ENCODE measurements at places on chromosomes 5 and 9.
A peak's percentile ranks its signal among the peaks of the same experiment; 100 is the strongest.

DNA sequence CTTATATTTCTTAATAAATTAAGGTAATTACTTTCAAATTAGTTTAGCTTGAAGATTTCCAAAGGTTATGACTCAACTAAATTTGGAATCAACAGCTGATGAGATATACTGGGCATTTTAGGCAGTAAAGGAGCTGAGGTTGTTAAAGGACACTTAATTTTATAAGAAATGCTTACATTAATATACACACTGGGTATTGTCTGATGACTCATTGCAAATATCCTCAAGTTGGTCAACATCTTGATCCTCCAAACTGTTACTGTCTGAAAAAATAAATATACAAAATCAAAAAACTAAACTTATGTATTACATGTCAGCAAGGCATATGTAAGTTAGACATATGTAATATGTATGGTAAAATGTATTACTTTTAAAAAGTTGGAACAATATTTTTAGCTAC, 3.4 kb downstream of the GFM2 start:
- DNase-seq: no peak

GRCh38 chr9:4030751-4031150, 269.1 kb downstream of the GLIS3 start:
- DNase-seq: no peak

- DNase-seq: no peak
Observed at GRCh38 chr9:129330711-129331492, 152.8 kb upstream of the IER5L start.

DNA sequence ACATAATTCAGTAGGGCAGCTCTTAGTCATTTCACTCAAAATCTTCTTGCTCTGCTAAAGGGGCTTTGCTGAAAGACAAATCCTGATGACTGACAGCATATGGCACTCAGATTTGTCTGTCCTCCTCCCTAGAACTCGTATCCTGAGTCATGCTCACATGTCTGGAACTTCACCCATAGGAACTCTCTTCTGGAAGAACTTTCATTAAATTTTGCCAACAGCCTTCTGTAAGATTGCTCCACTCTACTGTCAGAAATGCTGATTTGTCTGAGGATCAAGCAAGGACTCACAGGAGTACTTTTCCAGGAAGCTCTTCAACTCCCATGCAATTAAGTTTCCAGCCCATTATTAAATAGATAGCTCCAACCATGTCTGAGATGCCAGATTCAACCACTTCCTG, 59.8 kb upstream of the SNX2 start:
- DNase-seq: no peak

- DNase-seq: no peak
Observed at GRCh38 chr5:65055938-65056337, 287.2 kb downstream of the CWC27 start.

GRCh38 chr5:154857530-154858296, 714 bp upstream of the CNOT8 start:
- DNase-seq: peak; percentile 91

DNA sequence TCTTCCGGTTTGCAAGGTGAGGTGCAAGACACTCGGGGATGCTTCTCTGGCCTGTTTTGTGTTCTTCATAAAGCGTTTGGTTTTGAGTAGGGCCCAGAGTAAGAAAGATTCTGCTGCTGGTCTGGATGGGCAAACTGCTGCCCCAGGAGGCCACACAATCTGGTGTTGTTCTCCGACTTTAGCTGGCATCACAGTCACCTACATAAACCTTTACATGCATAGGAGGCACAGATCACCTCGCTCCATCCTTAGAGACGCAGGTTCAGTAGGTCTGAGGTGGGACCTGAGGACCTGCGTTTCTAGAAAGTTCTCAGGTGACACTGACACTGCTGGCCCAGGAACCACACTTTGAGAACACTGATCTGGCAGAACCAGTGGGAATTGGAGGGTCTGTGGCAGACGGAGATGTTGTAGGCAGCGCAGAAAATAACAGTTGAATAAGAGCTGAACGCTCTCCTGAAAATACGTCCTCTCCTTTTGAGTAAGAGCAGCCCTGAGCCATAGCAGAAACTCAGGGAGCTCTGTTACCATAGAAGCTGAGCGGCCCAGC, 3.9 kb upstream of the SLC6A3 start:
- DNase-seq: no peak

DNA sequence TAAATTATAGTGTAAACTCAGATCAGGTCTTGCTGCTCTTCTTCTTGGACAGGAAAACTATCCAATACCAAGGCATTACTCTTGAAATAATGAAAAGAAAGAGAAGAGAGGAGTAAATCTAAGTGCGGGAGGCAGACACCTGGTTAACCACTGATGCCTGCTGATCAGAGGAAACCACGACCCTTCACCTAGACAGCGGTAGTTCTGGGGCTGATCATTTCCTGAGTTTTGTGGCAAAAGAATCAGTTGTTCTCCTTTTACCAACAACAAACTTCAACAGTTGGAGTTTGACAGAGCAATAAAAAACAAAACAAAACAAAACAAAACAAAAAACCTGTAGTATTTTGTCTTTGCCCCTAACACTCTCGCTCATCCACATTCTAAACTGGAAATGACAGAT, 3.0 kb downstream of the RLN1 start:
- peak; percentile 51 for DNase-seq

GRCh38 chr9:19989213-19989612, 200.4 kb upstream of the SLC24A2 start:
- DNase-seq: no peak

DNA sequence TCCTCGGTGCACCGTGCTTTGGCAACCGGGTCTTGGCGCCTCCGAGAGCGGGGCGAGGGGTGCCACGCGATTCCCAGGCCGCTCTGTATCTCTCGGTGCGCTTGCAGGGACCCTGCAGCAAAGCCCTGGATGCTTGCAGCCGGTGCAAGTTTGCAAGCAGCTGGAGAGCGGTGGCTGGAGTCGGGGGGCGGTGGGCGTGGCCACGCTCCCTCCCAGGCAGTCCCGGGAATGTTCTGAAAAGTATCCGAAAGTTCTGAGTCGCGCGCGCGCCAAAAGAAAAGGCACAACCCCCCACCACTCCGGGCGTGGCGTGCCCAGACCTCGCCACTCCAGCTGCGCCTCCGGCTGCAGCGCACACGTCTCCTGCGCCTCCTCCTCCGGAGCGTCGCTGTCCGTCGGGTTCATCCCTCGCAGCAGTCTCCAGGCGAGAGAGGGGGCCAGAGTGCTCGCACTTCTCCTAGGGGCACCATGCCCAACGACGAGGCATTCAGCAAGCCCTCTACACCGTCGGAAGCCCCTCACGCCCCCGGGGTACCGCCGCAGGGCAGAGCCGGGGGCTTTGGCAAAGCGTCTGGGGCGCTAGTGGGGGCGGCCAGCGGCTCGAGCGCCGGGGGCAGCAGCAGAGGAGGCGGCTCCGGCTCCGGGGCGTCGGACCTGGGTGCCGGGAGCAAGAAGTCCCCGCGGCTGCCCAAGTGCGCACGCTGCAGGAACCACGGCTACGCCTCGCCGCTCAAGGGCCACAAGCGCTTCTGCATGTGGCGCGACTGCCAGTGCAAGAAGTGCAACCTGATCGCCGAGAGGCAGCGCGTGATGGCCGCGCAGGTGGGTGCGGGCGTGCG, at the start of gene DMRT1:
Gene DMRT1, plus strand, starts transcription at position 327 of the 839 bp plus-strand sequence. Its CDS starts 142 bp downstream, at position 469.
- DNase-seq: no peak

DNA sequence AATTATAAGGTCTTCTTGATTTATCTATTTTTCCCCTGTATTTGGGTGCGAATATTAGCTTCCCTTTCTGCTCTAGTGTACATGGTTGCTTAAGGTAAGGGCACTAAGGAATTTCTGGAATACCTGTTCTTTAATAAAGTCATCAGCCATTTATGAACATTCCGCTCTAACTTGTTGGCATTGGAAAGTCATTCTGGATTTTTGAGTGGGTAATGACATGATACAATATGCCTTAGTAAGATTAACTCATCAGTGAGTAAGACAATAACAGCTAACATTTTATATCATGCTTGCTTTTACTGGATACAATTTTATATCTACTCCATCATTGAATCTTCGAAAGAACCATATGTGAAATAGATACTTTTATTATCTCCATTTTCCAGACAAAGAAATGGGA, 196.1 kb downstream of the ARRDC3 start:
- DNase-seq: no peak

GRCh38 chr9:116791326-116791725, 104.2 kb downstream of the TRIM32 start:
- no peak for DNase-seq
